ENCODE measurements at places on chromosomes 13 and 19.

GRCh38 chr19:42191855-42192254 lies 25.6 kb downstream of the DEDD2 start:
- DNase-seq: no peak

DNA sequence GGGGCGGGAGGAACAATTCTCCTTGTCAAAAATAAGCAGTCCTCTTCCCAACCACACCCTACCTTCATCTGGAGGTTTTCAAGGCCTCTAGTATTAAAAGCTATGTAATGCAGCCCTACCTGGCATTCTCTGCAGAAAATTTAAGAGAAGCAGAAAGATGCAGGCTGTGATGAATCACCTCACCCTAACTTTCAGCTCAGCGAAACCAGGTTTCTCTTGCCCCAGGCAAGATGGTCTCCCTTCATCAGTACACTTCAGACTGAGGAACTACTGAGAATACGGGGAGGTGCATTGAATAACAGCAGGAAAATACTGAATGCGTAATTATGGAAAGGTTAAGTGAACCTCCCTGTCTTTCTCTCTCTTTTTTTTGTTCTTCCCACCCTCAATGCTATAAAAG lies 437.6 kb upstream of the KLF12 start:
- DNase-seq: no peak

DNA sequence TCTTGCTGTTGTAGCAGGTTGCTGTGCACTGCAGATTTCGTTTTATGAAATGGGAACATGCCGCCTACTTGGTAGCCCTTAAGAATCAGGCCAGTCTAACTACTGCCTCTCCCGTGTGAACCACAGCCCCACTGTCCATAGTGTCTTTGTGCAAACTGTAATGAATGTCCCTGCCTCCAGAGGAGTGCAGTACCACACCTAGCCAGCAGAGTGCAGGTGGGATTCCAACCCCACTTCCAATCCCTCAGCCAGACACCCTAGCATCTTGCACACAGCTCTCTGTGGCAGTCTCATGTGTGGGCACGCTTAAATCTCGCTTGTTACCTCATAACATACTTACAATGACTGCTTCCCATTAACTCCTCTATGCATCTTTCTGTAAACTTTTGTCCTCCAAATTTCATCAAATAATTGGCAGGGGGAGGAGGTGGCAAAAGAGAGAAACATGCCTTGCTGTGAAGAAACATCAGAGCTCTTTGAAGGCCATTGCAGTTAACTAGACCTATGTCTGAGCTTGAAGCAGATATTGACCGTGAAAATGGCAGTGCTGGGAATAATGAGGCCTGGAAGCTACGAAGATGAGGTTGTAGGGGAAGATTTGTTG lies 47.2 kb downstream of the ZAR1L start:
- peak; percentile 74 for DNase-seq

DNA sequence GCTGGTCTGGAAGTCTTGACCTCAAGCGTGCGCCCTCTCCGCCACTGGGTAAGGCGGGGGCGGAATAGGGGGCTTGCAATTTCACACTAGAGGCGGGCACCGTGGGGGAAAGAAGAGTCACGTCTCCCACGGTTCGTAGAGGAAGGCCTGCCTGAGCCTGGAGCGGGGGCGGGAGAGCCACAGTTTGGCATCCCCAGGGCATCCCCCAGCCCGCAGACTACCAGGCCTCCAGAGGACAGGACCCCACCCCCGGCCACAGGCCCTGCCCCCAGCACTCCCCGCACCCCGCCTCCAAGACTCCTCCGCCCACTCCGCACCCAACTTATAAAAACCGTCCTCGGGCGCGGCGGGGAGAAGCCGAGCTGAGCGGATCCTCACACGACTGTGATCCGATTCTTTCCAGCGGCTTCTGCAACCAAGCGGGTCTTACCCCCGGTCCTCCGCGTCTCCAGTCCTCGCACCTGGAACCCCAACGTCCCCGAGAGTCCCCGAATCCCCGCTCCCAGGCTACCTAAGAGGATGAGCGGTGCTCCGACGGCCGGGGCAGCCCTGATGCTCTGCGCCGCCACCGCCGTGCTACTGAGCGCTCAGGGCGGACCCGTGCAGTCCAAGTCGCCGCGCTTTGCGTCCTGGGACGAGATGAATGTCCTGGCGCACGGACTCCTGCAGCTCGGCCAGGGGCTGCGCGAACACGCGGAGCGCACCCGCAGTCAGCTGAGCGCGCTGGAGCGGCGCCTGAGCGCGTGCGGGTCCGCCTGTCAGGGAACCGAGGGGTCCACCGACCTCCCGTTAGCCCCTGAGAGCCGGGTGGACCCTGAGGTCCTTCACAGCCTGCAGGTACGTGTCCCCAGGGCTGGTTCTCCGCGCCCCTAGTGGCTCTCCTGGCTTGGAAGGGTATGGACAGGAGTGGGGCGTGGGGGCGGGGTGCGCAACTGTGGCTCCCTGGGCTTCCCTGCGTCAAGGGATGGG lies at the start of gene ANGPTL4:
TSS of gene ANGPTL4 (plus strand) at position 353 of the 969 bp plus-strand sequence. CDS start at position 520, 167 bp downstream.
- peak; percentile 59 for DNase-seq

DNA sequence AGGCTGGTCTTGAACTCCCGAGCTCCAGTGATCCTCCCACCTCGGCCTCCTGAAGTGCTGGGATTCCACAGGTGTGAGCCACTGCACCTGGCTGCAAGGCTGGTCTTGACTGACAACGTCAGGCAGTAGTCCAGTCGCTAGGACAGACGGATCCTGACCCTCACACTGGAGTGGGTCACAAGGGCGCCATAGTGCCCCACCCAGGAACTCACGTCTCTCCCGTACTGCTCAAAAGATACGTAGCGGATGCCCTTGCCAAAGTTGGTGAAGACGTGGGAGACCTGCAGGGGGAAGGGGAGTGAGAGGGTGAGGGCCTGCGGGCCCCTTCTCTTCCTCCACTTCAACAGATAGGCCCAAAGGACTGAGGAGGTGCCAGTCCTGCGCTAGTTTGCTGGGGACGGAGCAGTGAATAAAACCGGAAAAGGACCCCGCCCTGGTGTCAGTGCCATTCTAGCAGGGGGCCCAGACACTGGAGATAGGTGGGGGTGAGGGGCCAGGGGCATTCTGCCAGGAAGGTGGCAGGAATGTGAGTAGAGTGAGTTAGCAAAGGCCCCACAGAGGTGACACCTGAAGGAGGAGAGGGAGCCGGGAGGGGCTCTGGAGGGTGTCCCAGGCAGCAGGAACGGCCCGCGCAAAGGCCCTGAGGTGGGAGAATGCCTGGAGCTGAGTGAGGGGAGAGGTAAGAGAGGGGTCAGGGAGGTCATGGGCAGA lies 11.9 kb downstream of the MRPS12 start:
- no peak for DNase-seq

GRCh38 chr19:43578787-43579186 lies 3.2 kb downstream of the PINLYP start:
- DNase-seq: no peak

- peak; percentile 53 for DNase-seq
These were observed at the start of gene RNF225 for GRCh38 chr19:58395220-58395978. Gene RNF225, plus strand, starts transcription at chr19:58395656. Its CDS starts 434 bp downstream, at chr19:58396090.

DNA sequence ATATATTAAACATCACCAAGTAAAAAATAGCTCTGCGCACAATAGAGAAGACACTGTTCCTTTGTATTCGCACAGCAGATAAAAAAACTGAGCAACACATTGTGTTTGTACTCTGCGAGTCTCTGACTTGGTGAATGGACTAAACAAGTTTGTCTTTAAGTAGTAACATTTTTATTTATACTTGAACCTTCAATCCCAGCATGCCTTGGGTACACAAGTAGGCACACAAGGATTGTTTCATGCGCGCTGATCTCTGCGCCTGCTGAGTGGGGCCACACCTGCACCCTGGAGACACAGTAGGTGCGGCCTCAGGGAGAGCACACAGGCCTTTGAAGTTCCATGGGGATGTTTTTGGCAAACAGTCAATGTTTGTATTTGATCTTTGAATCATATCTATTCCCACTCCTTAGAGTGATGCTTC lies 318.9 kb downstream of the MYO16 start:
- no peak for DNase-seq

DNA sequence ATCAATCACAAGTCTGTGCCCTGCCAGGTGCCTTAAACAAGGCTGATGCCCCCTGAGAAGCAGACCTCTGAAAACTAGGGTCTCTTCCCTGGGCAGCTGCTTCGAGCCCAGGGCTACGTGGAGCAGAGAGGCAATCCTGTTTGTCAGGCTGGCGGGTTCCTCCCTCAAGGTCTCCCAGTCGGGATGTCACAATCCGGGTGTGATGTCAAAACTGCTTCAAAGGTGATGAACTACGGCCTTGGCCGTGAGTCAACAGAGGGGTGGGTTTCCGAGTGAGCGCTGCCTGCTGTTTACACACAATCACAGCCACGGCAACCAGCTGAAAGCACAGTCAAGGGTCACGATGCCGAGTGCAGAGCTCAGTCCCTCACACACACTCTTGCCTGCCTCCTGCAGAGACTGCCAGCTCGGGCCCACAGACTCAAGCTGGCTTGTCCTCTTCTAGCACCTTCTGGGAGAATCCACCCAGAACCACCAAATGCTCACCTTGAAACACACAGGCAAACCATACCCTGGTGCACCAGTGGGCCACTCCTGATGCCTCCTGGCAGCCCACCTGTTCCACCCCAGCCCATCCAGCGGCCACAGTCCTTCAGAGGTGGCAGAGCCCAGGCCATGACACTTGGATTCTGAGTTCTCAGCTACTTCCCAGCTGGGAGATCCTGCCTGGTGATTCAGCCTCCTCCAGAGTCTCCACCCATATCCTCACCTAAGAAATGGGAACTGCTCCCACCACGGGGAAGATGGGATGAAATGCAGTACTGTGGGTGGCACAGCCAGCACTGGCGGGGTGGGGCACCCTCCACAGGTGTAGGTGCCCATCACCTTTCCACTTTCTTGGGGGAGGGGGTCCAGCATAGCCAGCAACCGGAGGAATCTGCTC lies 6.8 kb downstream of the ELL start:
- peak; percentile 54 for DNase-seq

- no peak for DNase-seq
These were observed 55.2 kb downstream of the VWA8 start for GRCh38 chr13:41905600-41906254.

- peak; percentile 7 for DNase-seq
These were observed 32.2 kb downstream of the C13orf46 start for GRCh38 chr13:113941571-113942191.

- peak; percentile 80 for DNase-seq
These were observed 21.2 kb downstream of the PCID2 start for GRCh38 chr13:113187263-113187669.

- DNase-seq: no peak
These were observed 3.4 kb downstream of the PALM3 start for GRCh38 chr19:14058182-14059092.

DNA sequence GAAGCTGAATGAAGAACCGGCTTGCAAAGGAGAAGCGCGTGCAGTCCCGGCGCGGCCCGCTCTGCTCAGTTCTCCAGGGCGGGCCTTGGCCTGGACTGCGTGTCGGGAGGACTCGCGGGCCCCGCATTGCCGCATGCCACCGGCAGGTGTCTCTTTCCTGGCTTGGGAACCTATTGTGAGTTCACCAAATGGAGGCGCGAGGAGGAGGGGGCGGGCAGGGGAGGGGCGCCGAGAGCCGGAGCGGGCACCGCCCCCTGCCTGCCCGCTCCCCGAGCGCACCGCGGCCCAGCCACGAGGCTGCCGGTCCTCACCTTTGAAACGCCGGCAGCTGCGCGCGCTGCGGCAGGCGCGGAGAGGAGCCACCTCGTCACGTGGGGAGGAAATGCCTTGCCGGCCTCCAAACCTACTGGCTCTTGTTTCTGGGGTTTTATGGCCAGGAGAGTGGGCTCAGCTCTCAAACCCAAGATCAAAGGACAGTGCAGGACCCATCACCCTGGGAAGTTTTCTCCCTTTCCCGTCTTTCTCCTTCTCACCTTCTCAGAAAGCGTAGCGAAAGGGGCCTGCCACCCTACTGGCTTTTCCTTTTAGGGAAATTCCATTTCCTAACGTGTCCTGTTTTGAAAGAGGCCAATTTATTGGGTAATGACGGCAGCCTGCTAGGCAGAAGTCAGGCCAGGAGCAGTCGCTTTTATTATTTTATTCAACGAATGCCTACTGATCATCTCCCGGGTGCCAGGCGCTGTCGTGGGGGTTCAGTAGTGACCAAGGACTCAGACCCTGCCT lies 13.8 kb upstream of the UBE2L5 start:
- DNase-seq: peak; percentile 97

GRCh38 chr19:14425696-14426138 lies 6.6 kb upstream of the DDX39A start:
- no peak for DNase-seq

- no peak for DNase-seq
These were observed 7.4 kb downstream of the ZNF564 start for GRCh38 chr19:12543855-12544254.

DNA sequence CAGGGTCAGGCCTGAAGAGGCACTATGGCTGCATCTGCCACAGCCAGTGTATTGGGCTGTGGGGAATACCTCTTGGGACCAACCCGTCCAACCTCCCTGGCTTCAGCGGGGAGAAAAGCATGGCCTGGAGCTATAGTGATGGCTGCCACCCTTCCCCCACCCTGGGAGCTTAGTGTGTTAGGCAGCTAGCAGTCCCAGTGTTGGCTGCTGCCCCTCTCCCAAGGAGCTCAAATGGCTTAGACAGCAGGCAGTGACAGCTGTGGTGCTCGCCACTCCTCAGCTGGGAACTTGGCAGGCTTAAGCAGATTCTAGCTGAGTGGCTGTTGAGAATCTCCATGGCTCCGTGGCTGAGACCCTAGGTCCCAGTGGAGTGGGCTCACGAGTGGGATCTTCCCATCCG lies 19.7 kb downstream of the ACOD1 start:
- DNase-seq: no peak

GRCh38 chr19:17468302-17469091 lies 1.8 kb upstream of the SLC27A1 start:
- DNase-seq: no peak

GRCh38 chr19:6800991-6801484 lies 28.5 kb downstream of the VAV1 start:
- no peak for DNase-seq

GRCh38 chr13:100767192-100767591 lies 92.6 kb upstream of the TMTC4 start:
- no peak for DNase-seq

Data from mucosa of descending colon (tissue), 3 donors.